ENCODE measurements at places on chromosomes 6 and 20.
A peak's percentile ranks its signal among the peaks of the same experiment; 100 is the strongest.

DNA sequence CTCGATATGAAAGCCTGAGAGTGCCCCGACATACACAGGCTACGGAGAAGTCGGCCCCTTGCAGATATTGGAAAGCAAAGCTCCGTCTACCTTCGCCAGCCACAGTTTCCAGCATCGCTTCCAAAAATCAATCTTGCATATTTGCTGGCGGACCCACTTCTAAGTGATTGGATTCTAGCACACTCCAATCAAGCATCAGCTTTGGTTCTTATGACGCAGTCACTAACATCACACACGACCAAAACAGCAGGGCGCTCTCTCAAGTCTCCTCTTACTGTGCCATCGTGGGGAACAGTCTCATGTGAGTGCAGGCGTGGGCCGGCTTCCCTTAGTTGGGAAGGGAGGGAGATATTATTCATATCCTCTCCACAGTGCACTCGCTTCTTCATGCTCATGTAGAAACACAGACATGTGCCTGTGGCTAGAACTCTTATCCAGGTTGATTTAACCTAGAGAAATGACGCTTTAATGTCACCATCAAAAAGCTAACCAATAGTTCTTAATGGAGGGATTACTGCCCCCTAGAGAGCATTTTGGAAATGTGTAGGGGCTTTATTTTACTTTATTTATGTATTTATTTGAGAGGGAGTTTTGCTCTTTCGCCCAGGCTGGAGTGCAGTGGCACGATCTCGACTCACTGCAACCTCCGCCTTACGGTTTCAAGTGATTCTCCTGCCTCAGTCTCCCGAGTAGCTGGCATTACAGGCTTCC lies 229.8 kb downstream of the SOD2 start:
- peak; percentile 4 for DNase-seq

DNA sequence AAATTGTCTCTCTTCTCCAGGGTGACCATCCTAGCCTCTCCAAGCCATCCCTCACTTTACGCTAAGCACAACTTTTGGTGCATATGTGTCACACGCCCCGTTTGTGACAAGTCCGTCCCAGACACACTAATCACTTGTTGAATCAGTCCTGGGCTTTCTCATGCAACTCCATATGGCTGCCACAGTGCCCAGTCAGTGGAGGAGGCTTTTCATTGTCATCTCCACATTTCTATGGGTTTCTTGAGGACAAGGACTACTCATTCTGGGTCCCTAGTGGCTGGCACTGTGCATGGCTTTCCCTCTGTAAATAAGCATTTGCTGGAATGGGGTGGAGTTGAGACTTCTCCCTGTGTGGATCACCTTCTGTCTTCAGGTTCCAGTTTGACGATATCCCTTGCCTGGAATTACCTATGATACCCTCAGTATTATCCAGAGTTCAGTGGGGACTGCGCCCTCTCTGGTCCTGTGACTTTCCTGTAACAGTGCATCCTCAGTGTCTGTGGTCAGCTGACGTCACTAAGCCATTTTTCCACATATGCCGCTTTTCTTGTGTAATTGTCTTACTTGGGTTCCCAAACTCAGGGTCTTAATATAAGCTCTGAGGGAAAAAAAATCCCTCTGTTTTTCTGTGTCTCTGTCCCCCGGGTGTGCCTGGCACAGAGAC lies 59.8 kb upstream of the MYL9 start:
- no peak for DNase-seq

GRCh38 chr6:170583756-170584180 lies 669 bp downstream of the PDCD2 start:
- DNase-seq: no peak

GRCh38 chr6:77373955-77374354 lies 89.3 kb downstream of the HTR1B start:
- no peak for DNase-seq

- DNase-seq: no peak
Observed at GRCh38 chr6:90249458-90249857, 47.2 kb downstream of the BACH2 start.
